CD4-positive, alpha-beta T cell treated with Interleukin-12 subunit alpha and Interleukin-12 subunit beta, for 1 hour (primary cell): ENCODE measurements at places on chromosomes 2 and 18.

DNA sequence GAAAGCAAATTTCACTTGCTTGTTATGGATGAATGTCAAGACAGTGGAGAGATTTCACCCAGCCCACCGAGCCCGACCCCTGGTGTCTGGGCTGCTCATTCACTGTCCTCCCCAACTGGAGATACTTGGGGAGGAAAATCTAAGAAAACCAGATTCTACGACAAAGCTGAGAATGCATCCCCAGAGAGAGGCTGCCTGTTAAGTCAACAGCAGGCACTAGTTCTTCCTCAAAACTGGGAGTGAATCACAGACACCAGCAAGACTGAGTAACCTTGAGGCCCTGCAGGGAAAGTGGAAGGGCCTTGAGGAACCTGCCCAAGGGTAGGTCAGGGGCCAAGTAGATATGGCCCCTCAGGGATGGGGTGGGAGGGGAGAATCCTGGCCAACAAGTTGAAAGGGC lies 34.2 kb upstream of the MLPH start:
- DNase-seq, result no peak

DNA sequence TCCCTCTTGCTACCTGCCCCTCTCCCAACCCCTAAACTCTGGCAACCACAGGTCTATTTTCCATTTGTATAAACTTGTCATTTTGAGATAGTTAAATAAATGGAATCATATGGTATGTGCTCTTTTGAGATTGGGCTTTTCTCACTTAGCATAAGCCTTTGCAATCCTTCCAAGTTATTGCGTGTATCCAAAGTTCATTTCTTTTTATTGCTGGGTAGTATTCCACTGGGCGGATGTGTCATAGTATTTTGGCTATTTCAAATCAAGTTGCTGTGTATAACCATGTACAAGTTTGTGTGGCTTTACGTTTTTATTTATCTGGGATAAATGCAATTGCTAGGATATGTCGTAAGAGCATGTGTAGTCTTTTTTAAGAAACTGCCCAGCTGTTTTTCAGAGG lies 55.5 kb upstream of the CUL3 start:
- DNase-seq, result no peak

- no peak for DNase-seq
These were observed 135.9 kb upstream of the SERPINE2 start for GRCh38 chr2:224174990-224175389.

- DNase-seq, result no peak
These were observed 1.3 kb upstream of the PRSS56 start for GRCh38 chr2:232518844-232519243.

GRCh38 chr2:202034249-202035088 lies 814 bp downstream of the FZD7 start:
- DNase-seq, result peak; percentile 19

- no peak for DNase-seq
These were observed 140.9 kb upstream of the CAPN13 start for GRCh38 chr2:30948130-30948529.

GRCh38 chr2:118683460-118683859 lies 164.0 kb downstream of the EN1 start:
- no peak for DNase-seq

- no peak for DNase-seq
These were observed 97.7 kb upstream of the SIX3 start for GRCh38 chr2:44843641-44844310.

- no peak for DNase-seq
These were observed 154.1 kb upstream of the REV1 start for GRCh38 chr2:99643787-99644418.

GRCh38 chr2:195535911-195536522 lies 121.0 kb upstream of the SLC39A10 start:
- peak; percentile 79 for DNase-seq

GRCh38 chr2:96934182-96934495 lies 52.2 kb downstream of the FAM178B start:
- DNase-seq, result no peak

DNA sequence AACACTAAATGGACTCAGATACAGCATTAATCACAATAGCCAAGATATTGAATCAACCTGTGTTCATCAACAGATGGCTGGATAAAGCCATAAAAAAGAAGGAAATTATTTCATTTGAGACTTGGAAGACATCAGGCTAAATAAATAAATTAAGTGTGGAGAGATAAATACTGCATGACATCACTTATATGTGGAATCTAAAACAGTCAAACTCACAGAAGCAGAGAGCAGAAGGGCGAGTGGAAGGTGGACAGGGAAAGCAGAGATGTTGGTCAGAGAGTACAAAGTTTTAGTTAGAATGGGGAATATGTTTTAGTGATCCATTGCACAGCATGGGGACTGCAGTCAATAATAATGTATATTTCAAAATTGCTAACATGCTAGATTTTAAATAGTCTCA lies 207.2 kb downstream of the VAPA start:
- no peak for DNase-seq

GRCh38 chr2:20208476-20208859 lies 16.5 kb downstream of the SDC1 start:
- DNase-seq, result no peak

- DNase-seq, result no peak
These were observed 1.1 kb upstream of the HOXD8 start for GRCh38 chr2:176128172-176128981.

DNA sequence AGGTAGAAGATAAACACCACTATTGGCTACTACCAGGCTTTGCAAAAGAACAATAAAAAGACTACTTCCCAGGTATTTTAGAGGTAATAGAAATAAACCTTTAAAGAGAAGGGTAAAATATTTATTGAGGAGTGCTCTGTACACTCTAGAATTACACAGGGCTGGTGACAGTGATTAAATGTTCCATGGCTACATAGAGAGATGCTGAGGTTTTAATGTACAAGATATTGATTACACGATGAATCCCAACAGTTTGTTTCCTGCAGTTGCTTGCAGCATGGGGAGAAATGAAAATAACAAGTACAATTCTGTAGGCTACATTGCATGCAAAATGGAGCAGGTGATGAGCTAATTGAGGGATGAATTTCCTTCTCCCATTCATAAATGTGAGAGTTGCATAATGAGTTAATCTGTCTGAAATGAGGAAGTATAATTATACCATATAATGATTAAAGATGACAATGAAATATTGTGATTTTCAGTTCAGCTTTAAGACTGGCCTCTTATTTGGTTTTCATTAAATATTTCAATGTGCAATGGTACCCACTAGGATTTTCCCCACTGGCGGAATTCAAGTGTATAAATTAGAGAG lies 266.1 kb downstream of the SOCS6 start:
- DNase-seq, result no peak

- no peak for DNase-seq
These were observed 5.0 kb downstream of the ACKR3 start for GRCh38 chr2:236574424-236575145.

DNA sequence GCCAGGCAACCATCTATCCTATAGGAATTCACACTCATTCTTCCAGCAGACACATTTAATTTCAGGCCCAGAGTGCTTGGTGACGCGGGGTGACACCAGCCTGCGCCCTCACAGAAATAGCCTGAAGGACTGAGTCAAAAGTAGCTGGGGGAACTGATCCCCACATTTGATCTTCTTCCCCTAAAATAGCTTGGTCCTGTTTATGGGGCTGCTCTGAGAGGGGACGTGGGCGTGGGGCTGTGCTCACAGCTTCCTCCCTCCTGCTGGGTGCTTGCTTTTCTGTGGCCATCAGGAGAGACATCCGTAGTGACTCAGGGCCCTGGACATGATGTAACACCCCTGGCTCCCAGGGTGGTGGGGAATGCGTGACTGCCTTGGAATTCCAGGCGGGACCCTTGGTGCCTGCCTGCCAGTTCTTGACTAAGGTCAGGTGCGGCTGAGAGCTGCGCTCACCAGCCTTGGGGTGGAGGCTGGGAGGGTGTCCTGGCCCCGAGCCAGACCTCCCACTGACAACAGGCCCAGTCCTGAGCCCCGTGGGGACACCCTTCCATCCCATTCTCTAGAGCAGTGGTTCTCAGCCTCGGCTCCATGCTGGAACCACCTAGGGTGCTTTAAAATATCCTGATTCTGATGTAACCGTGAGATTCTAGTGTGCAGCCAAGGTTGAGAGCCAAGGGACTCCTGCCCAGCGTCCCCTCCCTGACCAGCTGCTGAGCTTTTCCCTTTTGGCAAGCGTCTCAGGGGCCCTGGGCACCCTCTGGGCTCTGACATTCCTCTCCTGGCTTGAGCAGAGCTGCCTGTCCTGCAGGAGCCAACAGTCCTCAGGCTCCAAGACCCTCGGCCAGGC lies 47.4 kb upstream of the SMAD7 start:
- DNase-seq, result no peak

DNA sequence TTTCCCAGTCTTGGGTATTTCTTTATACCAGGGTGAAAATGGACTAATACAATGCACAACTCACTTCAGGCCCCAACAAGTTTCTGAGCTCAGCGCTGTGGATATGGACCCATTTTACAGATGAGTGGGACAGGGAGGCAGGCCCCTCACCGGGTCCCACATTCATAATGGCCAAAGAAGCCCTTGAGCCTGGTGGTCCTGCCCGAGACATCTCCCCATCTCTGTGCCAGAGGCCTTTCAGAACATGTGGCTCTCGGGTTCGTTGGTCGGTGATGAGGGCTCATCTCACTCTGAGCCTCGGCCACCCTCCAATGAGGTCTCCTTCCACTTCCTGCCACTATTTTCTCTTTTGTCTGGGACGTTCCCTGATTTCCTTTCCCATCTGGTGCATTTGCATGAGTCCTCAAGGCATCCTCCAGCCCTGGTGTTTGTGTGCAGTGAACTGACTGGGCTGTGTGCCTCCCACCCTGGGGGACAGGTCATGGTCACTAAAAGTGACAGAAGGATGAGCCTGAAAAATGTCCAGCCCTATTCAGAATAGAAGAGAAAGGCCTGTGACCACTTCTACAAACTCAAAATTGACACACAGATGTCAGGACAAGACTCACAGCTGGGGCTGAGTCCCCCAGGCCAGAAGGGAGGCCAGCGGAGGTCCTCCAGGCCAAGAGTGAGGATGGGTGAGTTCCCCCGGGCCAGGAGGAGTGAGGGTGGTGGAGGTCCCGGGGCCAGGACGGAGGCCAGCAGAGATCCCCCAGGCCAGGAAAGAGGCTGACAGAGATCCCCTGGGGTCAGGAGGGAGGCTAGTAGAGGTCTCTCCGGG lies 134.5 kb downstream of the PTGR3 start:
- no peak for DNase-seq

GRCh38 chr2:60843006-60843405 lies 38.4 kb upstream of the REL start:
- DNase-seq, result no peak

DNA sequence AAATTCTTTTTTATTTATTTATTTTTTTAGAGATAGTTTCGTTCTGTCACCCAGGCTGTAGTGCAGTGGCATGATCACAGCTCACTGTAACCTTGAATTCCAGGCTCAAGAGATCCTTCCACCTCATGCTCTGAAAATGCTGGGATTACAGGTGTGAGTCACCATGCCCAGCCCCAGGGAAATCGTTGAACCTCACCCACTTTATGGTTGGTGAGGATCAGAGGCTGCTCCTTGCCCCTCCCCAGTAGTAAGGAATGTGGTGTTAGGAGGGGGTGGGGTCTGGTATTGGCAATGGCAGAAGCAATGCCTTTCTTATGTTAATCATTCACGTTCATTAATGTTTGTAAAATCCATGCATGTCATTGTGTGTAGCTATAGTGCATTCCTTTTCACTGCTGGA lies 161.9 kb downstream of the SUCLG1 start:
- DNase-seq, result no peak

- DNase-seq, result no peak
These were observed 316.0 kb upstream of the MEX3C start for GRCh38 chr18:51513517-51513916.

DNA sequence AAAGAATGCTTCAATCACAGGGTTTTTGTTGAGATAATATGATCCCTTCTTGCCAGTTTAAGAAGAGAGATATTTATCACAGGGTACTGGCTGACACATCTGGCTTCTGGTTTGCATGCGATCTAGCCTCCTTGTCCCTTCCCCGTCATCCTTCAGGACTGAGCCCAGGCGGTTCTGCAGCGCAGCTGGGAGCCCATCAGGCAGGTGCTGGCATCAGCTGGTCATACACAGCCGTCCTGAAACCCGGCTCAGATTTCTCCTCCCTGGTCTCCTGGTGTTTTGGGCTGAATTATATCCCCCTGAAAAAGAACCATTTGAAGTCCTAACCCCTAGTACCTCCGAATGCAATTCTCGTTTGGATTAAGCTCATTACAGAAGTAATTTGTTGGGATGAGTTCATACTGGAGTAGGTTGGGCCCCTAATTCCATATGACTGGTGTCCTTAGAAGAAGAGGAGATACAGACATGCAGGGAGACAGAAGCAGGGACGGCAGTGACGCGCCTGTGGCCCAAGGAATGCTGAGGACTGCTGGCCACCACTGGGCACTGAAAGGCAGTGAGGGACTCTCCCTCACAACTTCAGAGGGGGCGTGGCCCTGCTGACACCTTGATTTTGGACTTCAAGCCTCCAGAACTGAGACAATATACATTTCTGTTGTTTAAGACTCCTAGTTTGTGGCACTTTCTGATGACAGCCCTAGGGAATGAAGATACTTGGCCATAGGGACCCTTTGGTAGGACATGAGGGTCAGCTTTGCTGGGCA lies 83.9 kb upstream of the ODC1 start:
- DNase-seq, result no peak

DNA sequence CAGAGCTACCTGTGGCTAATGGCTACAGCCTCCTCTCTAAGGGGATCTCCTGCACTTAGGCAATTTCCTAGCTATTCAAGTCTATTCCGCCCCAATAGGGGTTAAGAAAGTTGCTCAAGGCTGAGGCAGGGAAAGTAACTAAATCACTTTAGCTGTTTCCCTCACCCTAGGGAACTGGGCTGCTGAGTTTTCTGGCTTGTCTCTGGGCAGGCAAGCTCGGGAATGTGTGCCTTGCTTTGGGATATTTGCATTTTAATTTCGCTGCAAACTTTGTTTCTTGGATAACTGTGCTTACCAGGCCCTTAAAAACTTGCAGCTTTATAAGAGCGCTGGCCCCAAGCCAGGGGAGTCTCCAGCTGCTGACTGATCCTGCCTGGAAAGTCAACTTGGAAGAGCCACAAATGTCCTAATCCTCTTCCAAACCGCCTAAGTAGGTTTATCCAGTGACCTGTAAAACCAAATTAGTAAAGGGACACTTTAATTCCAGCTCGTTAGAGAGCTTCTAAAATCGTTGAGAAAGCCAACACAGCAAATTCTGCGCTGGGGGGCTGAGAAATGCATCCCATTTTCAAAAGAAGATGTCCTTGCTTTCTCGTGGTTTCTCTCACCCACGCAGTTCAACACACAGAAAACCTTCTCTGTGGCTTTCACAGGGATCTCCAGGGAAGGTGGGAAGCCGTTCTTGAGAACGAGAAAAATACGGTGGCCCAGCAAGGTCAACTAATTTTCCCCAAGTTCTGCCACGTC lies 59.5 kb upstream of the SP3 start:
- no peak for DNase-seq

GRCh38 chr18:35525795-35526494 lies 28.2 kb upstream of the INO80C start:
- peak; percentile 4 for DNase-seq

DNA sequence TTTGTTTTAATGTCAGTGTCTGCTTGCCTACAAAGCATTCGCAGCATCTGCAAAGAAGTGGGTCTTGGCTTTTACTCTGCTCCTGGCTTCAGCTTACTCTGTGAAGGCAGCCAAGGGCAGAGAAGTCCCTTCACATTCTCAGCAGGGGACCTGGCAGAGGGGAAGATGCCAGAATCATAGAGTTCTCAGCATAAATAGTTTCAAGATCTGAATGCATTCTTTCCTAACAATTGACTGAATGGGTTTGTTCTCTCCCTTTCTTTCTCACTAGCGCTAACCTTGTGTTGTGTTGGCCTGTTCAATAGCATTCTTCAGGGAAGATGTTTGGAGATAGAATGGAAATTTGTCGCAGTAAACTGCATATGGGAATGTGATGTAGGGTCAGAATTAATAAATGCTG lies 106.9 kb downstream of the FARSB start:
- no peak for DNase-seq
